CD4-positive, alpha-beta T cell (primary cell): ENCODE measurements at places on chromosomes 5 and 9.

GRCh38 chr5:15506897-15507296 lies 6.9 kb downstream of the FBXL7 start:
- no peak for DNase-seq

DNA sequence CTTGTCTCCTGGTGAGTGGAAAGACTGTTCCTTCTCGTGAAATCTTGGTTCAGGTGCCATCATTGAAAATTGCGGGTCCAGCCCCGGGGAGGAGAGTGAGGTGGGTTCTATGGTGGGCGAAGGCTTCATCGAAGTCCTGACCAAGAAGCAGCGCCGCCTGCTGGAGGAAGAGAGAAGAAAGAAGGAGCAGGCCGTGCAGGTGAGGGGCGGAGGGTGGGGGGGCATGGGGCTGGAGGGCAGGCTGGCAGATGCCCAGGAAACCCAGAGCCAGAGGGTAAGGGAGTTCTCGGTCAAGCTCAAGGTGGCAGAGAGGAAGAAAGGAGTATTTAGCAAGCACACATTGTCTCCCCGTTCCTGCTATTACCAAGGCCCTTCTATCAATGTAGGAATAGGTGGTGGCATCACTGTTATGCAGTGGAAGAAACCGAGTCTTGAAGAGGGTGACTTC lies 24.3 kb upstream of the POMT1 start:
- DNase-seq, result peak; percentile 75

DNA sequence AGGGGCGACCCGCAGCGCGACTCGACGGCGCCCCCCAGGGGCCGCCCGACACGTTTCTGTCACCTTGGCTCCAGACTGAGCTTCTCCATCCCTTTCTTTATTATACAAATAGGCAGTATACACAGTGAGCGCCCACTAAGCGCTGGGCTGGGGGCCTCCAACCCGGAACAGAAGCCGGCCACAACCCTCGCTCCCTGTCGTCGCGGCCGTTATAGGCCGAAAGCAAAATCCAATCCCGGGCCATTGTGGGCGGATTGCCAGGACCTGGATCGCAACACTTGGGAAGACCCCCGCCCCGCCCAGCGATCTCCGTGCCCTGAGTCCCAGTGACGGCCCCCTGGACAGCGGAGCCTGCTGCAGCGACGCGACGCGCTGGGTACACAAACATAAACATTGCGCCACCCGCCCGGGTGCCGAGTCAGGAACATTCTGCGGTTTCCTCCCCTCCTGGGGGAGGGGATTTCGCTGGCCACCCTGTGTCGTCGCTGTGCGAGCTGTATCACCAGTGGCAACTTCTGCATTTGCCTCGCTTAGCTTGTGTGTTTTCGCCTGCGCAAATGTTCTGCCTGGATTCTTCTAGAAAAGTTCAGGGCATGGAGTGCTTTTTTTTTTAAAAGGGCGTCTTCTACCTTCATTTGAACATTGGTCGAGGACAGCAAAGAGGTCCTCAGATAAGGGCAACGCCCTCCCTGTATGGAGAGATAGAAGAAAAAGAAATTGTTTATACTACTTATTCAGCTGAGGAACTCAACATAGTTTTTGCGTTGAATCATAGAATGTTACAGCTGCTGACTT lies 1.3 kb upstream of the DUSP1 start:
- DNase-seq, result peak; percentile 71

DNA sequence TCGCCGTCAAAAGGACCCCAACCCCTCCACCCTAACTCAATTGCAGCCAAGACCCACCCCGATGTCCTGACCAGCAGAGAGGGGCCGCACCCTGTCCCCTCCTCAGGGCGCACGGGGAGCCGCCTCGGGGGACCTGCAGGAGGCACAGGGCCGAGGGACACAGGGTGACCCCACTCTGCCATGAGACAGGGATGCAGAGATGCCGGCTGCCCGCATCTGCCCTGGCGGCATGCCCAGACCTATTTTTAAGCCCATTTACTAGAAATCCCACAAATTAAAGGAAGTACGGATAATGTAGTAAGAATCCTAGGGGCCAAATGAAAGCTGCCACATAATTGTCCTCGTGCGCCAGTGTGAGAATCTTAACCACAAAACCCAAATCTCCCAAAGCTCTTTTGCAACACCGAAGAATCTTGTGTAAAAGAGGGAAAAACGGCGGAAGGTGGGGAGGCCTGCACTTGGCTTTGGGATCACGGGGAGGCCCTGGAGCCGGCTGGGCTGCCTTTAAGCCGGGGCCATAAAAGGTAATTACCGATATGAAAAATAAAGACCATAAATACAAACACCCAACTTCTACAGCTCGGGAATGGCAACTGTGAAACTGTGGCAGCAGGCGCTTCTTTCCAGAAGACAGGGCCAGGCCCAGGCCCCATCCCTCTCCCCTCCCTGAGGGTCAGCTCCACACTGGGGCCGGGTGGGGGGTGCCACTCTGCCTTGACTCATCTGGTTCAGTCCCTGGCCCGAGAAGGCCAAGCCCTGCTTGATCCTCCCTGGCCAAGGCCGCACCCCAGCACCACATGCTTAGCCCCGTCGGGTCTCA lies 35.0 kb downstream of the NACC2 start:
- no peak for DNase-seq

- DNase-seq, result no peak
These were observed 182.4 kb upstream of the ADCY2 start for GRCh38 chr5:7213525-7213924.

GRCh38 chr9:13707612-13708576 lies 428.4 kb upstream of the MPDZ start:
- DNase-seq, result no peak

DNA sequence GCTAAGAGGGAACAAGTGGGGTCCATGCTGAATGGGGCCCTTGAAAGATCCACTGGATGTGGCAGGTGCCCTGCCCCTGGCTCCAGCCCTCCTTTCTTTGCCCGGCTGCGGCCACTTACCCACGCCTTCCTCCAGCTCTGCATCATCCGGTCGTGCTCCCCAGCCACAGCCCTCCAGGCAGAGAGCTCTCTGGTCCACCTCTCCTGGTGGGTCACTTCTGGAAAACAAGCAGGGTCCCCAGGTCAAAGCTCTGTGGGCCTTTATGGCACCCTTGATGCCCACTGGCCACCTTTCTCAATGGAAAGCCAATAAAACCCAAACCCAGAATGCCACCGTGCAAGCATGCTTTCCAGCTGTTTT lies 45.0 kb downstream of the SECISBP2 start:
- no peak for DNase-seq

DNA sequence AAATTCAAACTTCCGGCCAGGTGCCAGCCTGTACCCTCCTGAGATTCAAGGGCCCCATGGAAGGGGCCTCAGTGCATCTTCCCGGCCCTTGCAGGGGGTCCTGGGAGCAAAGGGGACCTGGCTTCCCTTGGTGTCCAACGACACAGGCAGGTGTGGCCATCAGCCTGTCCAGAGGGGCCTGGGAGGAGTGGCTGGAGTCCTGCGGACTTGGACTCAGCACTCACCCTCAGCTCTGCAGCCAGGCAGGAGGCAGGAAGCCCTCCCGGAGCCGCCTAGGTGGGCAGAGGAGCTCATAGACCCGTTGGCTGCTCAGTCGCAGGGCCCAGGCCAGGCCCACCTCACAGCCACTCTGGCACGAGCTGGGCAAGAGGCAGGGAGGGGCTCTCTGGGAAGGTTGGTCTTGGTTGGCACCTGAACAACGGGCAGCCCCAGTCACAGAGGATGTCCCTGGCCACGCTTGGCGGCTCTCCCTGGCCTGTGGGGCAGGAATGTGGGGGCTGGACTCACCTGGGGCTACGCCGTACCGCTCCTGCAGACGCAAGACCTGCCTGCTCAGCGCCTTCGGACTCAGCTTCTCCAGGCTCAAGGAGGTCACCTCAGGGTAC lies 53.8 kb upstream of the NRARP start:
- no peak for DNase-seq

DNA sequence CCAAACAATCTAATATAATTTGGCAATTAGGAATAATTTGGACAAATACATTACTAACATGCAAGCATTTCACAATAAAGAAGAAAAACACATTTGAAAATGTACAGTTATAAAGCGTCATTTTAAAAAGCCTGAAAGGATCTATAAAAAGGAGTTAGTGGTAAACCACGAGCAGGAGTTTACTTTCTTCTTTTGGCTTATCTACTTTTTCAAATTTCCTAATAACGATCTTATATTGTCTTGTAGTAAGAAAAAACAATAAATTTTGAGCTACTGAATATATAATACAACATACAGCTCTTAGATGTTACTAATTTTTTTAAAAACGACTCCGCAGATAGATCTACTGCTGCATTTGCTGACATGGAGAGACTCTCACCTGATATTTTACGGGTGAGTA lies 79.9 kb downstream of the SMIM23 start:
- no peak for DNase-seq

- peak; percentile 75 for DNase-seq
These were observed 696 bp downstream of the ZFP62 start for GRCh38 chr5:180860273-180860886.

- no peak for DNase-seq
These were observed 52.5 kb upstream of the SLC2A8 start for GRCh38 chr9:127344368-127345000.
